NCI-H1092 (cell line): ENCODE measurements at places on chromosomes 16 and 17.

DNA sequence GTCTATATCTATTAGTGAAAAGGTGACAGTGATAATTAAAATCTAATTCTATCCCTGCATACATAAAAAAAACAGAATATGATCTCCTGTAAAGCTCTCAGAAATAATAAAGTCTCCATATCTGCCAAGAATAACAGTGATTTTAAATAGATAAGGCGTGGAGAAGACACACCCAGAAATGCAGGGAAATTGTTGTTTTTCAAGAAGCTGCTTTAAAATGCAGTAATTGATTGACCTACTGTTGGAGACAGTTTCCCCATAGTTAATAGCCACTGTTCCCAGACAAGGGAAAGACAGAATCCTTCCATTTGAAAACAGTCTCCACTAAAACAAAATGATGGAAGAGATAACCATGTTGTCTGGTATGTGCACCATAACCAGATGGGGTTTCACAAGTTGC, 571.5 kb upstream of the CDH5 start:
- DNase-seq, result no peak

- DNase-seq, result no peak
Observed at GRCh38 chr16:10562361-10562899, 18.0 kb downstream of the EMP2 start.

GRCh38 chr16:13377143-13377542, 475.7 kb downstream of the SHISA9 start:
- no peak for DNase-seq

- DNase-seq, result no peak
Observed at GRCh38 chr17:5826384-5826783, 242.1 kb upstream of the NLRP1 start.
